GM10248 (cell line): ENCODE measurements at places on chromosomes 6 and 20.

- no peak for DNase-seq
Measured at GRCh38 chr6:127102299-127102698, 16.2 kb upstream of the RSPO3 start.

GRCh38 chr6:117130125-117130524, 135.2 kb upstream of the VGLL2 start:
- no peak for DNase-seq

DNA sequence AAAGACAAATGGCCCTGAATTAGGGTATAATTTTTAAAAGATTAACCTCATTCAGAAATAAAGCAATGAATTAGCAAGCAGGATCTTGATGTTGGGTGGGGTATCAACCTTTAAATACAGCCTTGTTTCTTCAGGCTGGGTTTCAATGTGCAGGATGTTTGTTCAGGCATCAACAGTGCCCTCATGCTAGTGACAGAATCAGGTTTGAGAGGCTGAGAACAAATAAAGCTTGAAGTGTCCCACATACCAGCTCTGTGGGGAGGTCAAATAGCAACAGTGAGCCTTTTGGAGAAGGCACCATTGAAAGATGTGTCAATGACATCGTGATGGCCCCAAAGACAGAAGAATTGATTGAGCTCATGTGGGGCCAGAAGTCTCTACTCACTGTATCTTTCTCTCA, 68.2 kb downstream of the MTFR2 start:
- no peak for DNase-seq

GRCh38 chr20:24970754-24971153, 21.7 kb downstream of the CST7 start:
- DNase-seq = no peak

DNA sequence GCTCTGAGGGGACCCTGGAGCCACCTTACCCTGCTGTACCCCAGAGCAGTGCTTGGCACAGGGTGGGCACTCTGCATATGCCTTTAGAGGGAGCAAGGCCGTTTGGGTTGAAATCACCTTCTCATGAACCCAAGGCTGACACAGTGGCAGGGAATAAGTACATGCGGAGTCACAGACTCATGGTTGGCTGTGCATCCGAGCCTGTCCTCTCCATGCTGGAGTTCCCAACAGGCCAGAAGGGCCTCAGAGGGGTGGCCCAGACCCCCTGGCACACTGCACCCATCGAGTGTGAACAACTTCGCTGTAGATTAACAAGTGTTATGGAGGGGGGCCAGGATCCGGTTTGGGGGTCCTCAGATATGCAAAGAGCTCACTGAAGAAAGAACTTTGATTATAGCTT, 21.0 kb upstream of the IRF4 start:
- no peak for DNase-seq

DNA sequence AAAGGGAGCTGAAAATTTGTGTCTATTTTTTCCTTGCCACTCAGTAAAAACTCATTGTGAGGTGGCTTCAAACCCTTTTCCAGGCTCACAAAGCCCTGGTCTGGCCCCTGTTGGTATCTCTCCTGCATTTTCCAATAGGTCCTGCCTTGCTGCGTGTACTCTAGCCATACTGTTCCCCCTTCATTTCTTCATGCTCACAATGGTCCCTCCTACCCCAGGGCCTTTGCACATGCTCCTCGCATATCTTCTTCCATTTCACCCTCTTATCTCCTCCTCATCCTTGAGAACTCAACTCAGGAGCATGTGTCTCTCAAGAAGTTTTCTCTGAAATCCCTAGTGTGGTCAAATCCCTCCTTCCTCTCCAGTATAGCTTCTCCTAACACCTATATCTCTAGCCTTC, 186.6 kb downstream of the MBOAT1 start:
- no peak for DNase-seq

- DNase-seq = no peak
Measured at GRCh38 chr6:71197267-71197666, 91.3 kb upstream of the OGFRL1 start.

DNA sequence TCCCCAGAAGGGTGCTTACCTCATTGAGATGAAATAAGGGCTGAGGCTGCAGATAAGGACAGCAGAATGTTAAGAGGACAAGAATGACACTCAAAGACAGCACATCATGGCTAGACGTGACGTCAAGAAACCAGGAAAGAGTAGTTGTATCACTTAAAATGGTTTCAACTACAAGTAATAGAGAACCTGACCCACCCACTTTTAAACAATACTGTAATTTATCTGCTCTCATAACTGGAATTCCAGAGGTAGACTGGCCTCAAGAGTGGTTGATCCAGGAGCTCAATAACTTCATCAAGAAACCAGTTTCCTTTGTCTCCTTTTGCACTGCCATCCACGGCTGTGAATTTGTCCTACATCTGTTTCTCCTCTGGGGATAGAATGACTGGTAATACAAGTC, 187.1 kb downstream of the EYA4 start:
- no peak for DNase-seq

GRCh38 chr6:125358898-125359297, 57.1 kb upstream of the HDDC2 start:
- DNase-seq = no peak

DNA sequence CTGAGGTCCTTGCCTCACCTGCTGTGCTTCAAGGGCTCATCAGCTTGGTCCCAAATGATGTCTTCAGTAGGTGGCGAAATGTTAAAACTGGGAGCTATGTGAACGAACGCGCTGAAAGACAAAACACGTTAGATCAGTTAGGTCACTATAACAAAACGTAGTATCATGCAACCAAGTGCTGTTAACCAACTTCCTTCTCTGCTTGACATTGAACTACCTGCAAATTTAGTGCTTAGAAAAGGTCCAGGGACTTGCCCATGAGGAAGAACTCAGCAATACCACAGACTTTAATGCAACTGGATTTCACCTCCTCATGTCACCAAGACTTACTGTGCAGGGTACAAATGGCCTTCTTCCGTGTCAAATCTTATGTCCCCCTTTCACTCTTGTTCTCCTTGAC, 24.8 kb downstream of the BACH2 start:
- no peak for DNase-seq

- DNase-seq = no peak
Measured at GRCh38 chr6:157293780-157294179, 29.5 kb downstream of the TMEM242 start.

DNA sequence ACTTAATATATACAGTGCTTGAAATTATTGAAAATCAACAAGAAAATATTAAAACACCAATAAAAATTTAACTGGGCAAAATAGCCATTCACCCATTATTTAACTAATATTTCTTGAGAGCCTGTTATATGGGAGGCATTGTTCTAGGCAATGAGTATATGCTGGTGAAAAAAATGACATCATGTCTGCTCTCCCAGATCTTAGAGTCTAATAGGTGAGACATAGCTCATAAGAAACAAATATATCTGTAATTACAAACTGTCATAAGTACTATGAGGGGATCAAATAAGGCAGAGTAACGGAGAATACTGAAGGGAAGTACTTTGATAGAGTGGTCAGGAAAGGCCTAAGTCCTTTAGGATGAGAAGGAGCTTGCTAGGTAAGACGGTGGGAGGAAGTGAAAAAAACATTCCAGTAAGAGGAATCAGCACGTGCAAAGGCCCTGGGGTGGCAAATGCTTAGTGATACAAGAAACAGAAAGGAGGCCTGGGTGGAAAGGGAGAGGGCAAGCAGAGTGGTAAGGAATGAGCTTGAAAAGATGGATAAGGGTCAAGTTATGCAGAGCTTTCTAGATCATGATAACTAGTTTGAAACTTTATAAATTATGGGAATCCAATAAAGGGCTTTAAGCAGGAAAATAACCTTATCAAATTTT, 12.2 kb upstream of the FYN start:
- no peak for DNase-seq

DNA sequence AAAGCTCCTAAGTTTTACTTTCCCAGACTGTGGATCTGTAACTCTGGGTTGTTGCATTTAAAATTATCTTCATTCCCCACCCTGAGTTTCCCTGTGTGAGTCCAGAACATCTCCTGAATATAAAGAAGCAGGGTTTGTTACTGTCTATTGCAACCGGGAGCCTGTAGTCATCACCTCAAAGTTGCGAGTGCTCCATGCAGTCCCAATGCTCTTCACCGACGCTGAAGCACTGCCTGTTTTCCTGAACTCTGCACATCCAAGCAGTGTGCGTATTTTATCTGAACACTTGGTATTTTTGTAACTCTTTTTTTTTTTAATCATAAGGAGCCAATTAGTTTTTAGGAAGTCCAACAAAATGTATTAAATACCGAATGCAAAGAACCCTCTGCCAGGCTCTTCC, 907 bp upstream of the HLA-B start:
- DNase-seq = no peak

- no peak for DNase-seq
Measured at GRCh38 chr6:87791029-87791428, 89.0 kb upstream of the AKIRIN2 start.
